ENCODE measurements at places on chromosomes 3 and 15.

GRCh38 chr15:79380755-79381497 is 51.2 kb upstream of the MINAR1 start:
- DNase-seq: peak; percentile 44

DNA sequence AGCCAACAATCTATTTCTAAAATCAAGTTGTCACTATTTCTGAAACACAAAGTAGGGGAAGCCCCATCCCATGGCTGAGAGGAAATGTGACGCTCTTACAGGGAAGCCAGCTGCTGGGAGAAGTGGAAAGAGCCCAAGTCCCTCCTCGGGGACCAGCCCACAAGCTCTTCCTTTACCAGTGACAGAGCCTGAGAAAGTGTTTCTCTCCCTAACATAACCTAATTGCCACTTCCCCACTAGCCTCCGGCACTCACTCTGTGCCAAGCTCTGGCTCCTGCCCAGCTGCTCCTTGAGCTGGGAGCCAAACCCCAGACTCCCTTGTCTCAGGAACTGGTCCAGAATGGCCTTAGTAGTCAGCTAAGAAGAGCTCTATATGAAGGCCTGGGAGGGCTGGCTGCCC is 42.9 kb downstream of the TNFAIP8L3 start:
- no peak for DNase-seq

DNA sequence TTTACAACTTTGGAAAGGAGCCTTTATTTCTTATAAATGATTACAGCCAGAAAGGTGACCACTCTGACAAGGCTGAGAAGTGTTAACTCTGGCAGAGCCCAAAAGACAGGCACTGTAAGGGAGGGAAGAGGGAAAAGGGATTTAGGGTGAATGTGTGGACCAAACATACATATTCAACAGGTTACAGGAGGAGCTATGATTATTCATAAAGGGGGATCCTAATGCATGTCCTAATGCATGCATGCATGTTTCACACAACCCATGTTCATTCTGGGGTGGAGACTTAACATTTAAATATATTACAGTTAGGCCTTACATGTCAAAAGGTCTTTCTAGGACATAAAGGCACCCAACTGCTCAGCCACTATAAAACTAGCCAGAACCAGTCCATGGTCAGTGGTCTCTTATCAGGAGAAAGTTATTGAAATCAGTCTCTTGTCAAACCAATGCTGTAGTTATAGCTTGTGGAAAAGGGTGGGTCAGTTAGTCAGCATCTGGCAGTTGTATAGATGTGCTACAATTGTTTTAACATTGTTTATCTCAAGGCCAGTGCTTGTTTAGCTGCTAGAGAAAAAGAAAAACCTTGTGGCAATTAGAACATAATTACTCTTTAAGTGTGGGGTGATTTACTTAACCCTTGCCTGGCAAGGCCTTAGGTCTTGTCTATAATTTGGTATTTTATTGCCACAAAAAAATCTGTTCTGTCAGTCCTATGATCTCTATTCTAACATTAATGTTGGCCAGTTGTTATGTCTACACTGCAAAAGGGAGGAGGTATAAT is 77.5 kb downstream of the RAD18 start:
- no peak for DNase-seq

DNA sequence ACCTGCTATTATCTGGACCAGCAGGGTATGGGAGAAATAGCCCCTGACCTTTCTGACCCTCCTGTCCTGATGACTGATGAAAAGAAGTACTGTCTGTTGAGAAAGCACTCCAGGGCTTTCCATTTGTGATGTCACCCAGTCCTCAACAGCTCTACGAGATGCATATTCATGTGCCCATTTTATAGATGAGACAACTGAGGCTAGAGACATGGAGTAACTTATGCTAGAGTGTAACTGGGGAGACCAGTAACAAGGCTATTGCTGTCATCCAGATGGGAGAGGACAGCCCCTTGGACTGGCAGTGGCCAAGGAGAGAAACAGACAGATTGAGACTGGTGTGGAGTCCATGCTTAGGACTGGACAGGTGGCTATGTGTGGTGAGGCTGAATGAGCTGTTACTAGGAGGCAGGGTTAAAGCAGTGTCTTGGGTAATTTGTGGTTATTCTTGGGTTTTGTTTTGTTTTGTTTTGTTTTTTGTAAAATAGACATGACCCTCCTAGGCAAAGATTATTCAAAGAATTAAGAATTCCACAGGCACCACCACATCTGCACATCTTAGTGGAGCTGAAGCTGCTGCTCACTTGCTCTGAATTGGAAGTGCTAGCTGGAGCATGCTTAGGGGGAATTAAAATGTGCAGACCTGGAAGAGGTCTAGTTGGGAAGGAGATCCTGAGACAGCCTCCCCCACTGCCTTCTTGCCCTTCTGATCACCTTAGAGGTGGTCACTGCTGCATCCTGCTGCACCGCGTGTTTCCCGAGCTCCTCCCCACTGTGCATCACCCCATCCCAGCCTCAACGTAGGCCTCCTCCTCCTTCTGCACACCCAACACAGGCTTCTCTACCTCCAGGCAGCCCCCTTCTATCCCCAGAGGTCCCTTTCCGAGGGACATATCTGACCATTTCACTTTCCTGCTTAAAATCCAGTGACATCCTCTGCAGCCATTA is 8.4 kb downstream of the HRH1 start:
- no peak for DNase-seq

GRCh38 chr15:76198456-76199105 is 112.7 kb downstream of the ETFA start:
- DNase-seq: no peak

GRCh38 chr3:191244242-191244867 is 45.3 kb downstream of the OSTN start:
- DNase-seq: no peak

- no peak for DNase-seq
Observed at GRCh38 chr15:29046281-29046810, 160.6 kb downstream of the APBA2 start.

DNA sequence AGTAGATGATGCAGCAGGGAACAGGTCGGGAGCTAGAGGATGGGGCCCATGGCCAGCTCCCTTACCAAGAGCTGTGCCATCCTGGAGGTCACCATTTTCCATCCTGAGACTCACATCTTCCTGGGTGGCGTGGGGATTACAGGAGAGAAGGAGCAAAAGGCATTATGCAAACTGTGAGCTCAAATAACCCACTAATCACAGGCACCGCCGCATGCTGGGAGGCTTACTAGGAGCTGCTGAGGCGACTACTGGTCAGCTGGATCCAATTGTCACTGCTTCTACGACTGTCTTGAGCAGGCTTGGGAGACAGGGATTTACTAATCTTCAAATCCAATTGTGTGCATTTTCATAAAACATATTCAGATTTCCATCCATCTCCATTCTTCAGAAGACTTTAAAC is 12.5 kb upstream of the KBTBD12 start:
- no peak for DNase-seq

DNA sequence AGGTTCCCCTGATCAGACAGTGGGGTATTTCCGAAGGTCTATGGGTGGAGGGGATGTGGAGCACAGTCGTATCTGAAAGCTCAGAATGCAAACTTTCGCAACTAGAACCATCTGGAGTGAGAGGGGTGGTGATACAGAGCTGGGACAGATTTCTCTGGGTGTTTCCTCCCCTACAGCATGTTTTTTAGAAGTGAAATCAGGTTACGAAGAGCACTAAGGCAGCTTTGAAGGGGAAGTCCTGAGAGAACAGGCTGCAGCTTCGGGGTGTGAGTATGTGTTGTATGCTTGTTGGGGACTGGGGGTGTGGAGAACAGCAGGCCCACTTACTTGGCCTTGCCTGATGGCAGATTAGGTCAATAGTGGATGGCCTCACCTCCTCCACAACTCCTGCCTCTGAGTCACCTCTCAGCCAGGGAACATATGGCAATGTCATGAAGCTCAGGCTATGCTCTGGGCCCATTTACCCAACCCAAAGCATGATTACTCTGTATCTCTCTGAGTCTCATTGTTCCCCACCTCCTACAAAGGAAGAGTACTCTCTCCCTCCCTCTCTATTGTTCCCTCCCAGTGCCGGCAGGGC is 107.2 kb upstream of the RASGRP1 start:
- no peak for DNase-seq
